SHP77 (cell line): ENCODE measurements at places on chromosomes 4 and X.

DNA sequence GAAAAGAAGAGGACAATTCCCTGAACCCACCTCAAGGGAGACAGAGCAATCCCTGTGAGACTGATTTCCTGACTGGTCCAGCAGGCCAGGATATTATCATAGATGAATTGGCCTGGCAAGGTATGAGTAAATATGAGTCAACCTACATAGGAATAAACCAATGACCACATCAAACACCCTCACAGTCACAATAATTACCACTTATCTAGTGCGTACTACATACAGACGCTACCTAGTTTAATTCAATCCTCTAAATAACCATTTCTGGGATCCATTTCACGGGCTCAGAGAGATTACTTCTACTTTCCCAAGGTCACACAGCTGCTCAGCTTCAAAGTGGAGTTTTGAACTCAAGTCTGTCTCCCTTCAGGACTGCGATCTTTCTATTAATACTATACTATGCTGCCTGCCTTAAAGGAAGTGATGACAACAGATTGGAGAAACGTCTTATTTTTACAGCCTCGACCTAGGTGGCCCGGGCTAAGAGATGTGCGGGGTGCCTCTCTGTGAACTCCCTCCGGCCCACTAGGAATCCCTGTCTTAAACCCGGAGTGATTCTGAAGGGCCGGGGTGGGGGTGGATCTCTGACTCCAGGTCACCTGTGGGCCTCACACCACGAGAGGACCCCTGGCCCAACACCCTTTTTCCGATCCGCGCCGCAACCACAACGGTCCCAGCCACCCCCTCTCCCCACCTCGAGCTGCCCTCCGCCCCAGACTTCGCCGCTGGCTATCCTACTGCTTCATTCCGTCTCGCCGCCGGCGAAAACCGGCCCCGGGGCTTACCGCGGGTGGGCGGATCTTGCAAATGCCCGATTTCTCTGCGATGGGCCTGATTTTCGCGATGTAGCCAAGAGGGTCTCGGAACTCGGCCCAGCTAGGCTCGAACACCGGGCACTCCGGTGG lies 800 bp downstream of the KDM5C start:
- DNase-seq = no peak

DNA sequence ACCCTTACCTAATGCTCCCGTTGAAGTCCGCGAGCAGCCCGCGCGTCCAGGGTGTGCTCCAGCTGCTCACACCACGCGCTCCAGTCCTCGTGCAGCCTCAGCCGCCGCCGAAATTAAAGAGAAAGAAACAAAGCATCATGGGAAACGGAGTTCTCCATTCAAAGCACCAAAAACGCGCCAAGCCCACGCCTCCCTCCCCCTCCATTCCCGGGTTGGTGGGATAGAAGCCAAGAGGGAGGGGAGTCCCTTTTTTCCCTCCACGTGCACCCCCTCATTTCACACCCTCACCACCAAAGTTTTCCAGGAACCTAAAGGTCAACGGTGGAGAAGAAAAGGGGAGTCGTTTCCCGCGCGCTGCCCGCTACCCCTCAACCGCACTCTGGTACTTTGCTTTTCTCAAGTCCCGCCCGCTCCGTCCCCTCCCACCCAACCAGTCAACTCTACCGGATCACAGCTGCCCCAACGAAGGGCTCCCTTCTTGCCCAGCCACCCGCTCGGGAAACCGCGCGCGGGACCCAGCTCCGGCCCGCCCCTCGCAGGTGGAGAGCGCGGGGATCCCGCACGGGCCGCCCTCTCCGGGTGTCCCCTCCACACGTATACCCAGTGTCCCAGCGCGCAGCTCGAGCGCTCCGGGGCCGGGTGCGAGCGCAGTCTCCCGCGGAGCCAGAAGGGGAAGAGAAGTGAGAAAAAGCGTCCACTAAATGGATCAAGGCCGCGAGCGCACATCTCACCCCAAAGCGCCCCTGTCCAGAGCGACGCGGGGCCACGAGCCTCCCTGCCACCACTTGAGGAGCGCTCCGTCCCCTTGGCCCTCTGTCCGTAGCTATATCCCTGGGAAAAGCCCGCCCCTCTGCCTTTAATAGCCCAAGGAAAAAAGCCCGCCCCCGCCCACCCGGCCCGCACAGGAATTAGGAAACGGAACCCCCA lies 65.1 kb upstream of the CCDC160 start:
- no peak for DNase-seq

- DNase-seq = no peak
Observed at GRCh38 chrX:134626434-134626833, 31.8 kb downstream of the PLAC1 start.

DNA sequence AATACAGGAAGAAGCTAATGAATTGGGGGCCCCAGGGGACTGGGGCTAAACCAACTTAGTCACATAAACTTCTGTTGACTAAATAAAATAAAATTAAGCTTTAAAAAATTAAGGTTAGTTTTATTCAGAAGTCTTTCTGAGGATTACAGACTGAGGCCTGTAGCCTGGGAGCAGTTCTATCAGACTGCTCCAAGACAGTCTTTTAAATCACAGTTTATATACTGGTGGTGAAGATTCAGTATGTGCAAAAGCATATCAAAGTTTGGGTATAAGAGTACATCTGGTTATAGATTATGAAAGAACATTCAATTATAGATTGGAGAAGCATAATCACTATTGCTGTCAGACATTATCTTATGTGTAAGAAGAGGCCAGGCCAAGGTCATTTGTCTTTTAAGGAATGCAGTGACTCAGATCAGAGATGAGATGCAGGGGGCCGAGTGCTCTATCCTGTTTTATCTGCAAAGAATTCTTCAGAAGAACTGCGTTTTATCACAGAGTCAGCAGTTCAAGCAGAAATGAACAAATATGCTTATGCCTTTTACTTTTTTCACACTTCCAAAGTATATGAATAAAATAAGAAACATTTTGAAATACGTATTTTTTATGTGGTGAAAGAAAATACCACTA lies 109.4 kb downstream of the PDHA2 start:
- no peak for DNase-seq

DNA sequence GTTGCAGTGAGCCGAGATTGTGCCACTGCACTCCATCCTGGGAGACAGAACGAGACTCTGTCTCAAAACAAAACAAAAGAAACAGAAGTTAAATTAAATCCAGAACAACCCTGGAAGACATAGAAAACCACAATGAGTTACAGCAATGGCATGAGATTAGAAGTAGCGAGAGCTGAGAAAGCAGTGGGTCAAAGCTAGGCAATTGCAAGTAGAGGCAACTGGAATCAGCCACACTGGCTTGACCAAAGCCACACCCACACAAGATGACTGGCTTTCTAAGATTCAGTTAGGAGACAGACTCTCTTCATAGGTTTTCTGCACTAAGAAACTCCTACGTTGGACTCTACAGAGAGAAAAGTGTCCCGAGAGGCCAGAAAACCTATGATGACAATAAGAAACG lies 443.0 kb downstream of the GPM6A start:
- DNase-seq = no peak
